SJSA1 (cell line): ENCODE measurements at places on chromosomes 1 and 21. TPM values are rescaled to one million over a fixed set of nuclear protein-coding genes. Genes with fewer than 3 reads are reported as not detected.

GRCh38 chr1:46675549-46676314 is 4.1 kb downstream of the TEX38 start:
- H3K36me3 ChIP-seq = peaks cover 70% of the 10 kb centered on the region
- DNase-seq = no peak
- no peak overlapping the region for H3K4me3 ChIP-seq

DNA sequence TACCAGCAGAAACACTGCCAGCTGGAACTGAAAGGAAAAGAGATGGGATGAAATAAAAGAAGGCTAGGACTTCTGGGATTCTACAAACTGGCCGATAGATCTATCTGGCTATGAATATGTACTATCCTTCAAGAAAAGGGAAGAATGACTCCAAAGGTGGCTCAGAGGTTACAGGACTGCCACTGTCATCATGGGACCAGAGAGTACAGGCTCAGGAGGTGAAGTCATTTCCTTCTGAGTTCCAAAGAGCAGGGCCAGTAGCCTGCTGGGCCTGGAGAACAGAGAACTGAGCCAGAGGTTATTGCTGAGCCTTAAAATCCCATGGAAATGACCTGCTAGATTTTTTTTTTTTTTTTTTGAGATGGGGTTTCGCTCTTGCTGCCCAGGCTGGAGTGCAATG is 27.6 kb downstream of the ZNF496 start:
- H3K27ac ChIP-seq = no peak overlapping the region
- H3K4me3 ChIP-seq = no peak overlapping the region
- no peaks in the 10 kb centered on the region for H3K4me1 ChIP-seq
- no peak for DNase-seq
- H3K27me3 ChIP-seq = no peaks in the 10 kb centered on the region

KRTAP11-1 gene
- not detected in 2 replicates for total RNA-seq

UTP11 gene
- 84.6 and 124 TPM in 2 replicates for total RNA-seq
